ENCODE measurements at places on chromosomes 6 and 20.

- no peak for DNase-seq
Observed at GRCh38 chr6:13474787-13475186, 12.6 kb downstream of the GFOD1 start.

DNA sequence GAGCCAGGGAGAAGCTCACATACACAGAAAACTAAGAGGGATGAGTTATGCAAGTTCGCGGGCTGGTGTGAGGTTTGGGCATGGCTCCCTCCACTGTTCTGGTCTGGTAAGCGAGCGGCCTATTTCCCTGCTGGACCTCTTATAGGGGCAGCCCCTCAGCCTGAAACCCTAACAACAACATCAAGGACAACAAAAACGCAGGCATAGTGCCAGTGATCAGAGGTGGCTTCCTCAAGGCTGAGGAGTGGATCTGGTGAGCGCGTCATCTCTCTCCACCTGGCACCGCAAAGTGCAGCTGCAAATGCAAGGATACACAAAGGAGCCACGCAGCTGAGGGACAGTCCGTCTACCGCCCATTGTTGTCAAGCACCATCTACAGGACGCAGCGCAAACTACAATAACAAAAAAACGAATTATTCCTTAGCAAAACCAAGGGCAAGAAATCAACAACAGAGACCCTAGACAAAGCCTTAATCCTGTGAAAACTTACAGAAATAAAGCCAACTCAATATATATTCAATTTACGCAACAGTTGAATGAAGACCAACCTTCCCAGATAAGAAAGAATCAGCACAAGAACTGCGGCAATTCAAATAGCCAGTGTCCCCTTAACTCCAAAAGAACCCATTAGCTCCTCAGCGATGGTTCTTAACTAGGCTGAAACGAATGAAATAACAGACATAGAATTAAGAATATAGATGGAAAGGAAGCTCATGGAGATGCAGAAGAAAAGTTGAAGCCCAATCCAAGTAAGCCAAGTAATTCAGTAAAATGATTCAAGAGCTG lies 9.2 kb upstream of the DEFB110 start:
- no peak for DNase-seq

GRCh38 chr6:45607798-45608197 lies 230.1 kb upstream of the SUPT3H start:
- peak; percentile 50 for DNase-seq

DNA sequence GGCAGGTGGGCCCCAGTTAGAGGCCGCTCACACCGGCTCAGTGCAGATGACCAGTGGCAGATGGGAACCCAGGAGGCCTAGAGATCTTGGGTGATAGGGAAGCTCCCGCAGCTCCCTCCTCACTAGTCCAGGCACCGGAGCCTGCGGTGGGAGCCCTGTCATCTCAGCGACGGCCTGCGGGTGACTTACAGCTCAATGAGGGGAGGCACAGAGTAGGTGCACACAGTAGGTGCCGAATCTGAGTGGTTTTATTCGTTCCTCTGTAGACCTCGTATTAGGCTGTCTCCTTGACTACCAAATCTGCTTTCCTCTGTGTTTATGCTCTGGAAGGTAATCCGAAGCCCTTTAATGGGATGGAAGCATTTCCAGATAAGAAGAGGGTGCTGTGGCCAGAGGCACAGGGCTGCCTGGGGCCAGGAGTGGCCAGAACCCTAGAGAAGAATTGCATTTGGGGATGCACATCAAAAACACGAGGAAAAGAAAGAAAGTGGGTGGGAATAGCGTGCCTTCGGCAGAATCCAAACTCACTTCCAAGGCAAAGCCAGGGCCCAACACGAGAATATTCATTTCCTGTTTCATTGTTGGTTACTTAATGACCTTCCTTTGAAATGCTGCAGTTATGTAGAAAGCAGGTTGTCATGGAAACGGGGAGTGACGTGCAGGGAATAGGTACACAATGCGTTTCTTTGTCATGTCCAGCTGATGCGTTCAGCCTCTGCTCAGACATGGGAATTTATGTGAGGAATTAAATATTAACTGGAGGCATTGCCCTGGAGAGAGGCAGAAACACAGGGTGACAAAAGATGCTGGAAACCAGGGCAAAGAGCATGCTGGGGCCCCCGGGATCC lies 24.7 kb downstream of the MYT1 start:
- DNase-seq, result peak; percentile 6

DNA sequence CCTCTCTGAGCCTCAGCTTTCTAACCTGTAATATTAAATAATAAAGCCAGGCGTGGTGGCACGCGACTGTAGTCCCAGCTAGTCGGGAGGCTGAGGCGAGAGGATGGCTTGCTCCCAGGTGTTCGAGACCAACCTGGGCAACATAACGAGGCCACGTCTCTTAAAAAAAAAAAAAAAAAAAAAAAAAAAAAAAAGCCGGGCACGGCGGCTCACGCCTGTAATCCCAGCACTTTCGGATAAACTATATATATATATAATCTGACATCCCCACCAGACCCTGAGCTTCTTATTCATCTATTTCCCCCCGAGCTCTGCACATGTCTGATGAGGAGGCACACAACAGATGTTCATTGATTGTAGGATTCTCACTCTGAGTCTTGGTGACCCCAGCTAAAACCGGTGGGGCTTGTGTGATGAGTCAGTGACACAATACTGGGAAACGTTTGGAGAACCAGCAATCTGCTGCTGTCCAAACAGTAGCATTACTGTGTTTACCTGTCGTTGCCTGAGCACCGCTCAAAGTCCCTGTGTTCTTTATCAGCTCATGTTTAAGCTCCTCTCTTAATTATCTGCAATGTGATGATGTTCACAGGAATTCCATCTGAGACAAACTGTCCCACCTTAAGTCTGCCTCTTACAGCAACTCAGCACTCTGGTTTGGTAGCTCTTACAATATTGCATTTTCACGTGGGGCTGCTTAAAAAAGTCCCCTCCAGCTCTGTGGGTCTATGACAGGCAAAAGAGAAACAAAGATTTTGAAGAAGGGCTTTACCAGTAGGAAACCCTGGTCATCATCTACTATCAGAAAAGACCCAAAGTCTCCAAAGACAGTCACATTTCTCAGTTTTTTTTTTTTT lies 1.0 kb upstream of the SPATA2 start:
- DNase-seq, result peak; percentile 55

- DNase-seq, result peak; percentile 64
Observed at GRCh38 chr6:15621203-15622044, 41.4 kb downstream of the DTNBP1 start.

DNA sequence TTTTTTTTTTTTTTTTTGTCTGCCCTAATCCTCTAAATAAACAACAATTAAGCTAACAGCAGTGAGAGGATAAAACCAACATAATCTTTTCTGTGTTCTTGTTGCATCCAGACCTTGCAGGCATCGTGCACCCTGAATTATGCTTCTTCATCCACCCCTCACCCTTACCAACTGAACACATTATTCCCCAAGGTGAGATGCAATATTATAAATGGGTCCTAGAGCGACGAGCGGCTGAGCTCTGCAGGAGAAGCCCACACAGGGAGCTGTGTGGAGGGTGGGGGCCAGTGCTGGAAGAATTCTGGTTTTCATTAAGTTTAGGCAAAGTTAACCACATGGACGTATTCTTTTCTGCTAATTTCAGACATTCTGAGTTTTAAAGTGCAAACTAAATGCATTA lies 32.2 kb upstream of the NXT1 start:
- no peak for DNase-seq

DNA sequence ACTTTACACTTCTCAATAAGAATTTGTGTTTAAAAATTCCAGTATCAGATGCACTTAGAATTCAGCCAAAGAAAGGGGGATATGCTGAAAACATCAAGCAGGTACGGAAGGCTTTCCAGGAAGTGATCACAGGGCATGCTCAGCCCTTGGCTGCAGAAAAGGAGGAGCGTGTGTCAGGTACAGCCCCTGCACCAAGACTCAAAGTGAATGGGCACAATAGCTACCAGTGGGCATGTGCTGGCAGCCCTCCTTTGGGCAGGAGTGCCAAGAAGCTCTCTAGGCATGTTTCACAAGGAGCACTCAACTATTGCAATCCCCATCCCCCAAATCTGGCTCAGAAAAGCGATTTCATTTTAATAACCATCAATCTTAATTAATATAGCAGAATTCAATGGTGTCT lies 298.8 kb downstream of the GMDS start:
- DNase-seq, result no peak

- DNase-seq, result no peak
Observed at GRCh38 chr20:50715694-50716093, 15.7 kb upstream of the PARD6B start.

DNA sequence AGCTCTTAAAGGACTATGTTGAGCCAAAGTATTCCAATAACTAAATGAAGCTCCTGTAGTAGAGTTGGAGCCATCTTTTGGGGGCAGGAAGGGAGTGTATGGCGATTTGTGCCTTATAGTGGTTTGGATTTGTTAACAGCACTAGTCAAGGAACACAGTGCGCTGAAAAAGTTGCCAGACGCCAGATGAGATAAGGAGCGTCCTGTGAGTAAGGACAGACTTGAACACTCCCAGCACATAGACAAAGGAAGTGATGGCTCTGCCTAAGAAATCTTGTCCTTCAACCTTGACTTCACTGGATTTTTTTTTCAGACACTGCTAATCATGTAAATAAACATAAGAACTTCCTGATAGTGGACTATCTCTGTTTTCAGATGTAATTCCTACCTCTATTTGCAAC lies 136.9 kb downstream of the TRMT11 start:
- peak; percentile 51 for DNase-seq

DNA sequence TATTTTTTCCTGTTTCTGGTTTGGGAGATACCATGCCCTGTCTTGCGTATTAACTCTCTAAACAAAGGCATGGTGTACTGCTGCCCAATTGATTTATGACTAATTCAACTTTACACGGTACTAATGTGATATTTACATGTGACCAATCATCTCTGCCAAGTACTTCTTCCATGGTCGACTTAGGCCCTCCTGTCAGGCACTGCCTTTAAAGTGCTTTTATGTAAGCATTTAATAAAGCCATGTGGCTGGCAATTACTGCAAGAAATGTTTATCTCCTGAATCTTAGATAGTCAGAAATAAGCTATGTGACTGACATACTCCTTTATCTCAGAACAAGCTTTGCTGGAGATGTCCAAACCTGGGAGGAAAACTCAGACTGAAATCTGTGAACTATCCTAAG lies 323.4 kb downstream of the BTBD3 start:
- DNase-seq, result no peak

GRCh38 chr6:10505529-10505928 lies 15.6 kb upstream of the GCNT2 start:
- no peak for DNase-seq

- DNase-seq, result peak; percentile 5
Observed at GRCh38 chr20:615514-615913, 5.4 kb upstream of the TCF15 start.

DNA sequence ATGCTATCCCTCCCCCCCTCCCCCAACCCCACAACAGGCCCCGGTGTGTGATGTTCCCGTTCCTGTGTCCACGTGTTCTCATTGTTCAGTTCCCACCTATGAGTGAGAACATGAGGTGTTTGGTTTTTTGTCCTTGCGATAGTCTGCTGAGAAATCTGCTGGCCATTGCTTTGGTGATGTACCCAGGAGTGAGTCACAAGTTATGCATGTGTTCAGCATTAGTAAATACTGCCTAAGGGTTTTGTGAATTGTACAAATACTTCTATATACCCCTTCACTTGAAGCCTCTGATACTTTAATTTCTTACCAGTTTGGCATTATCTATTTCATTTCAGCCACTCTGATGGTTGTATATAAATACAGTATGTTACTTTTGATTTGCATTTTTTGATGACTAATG lies 711.3 kb upstream of the GJE1 start:
- DNase-seq, result peak; percentile 69

All from fibroblast of villous mesenchyme (primary cell).